NCI-H2171 treated with DMSO at 0.1 percent for 48 hours (cell line): ENCODE measurements at places on chromosomes 12 and 14.

DNA sequence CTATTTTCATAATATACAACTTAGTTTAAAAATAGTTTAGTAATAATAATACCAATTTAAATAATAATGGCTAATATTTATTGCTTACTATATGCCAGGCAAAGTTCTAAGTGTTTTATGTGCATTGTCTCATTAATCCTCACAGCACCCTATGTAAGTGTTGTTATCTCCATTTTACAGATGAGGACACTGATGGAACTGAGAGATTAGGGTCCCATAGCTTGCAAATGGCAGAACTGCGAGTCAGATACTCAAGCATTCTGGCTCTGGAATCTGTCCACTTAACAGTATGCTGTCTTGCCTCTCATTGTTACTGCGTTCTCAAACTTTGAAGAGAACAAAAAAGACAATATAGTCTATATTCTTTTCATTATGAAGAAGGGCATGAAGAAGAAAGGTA is 19.0 kb downstream of the AP5M1 start:
- no peak for DNase-seq

- DNase-seq: no peak
Measured at GRCh38 chr12:6788972-6789924, at the start of gene CD4. CD4 (plus strand) TSS chr12:6789528; CDS start chr12:6800139, 10,611 bp downstream.

DNA sequence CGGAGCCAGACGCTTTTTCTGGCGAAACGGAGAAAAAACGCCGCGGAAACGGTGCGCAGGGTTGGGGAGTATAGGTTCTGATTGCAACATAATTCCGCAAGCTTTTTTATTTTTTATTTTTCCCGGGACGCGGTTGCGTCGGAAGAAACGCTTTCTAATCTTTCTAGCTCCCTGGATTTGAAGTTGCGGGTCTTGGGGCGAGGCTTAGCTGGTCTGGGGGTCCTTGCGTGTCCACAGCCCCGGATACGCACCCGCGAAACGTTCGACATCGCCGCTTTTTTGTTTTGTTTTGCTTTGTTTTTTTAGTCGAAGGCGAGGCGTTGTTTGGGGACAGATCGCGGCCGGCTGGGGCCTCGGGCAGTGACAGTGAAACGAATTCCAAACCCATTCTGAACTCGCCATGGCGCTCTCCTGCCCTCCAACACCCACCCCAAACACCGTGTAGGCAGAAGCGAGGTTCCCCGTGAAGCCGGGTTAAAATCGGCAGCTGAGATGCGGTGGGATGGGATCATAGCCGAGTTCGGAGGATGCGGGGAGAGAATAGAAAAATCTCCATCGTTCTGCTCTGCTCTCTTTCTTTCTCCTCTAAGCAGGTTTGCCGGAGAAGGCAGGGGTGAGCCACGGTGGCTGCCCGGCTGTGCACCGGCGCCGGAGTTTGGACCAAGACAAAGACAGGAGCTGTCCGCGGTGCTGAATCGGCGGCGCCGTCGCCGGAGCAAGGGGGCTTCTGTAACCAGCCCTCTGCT is 8.1 kb upstream of the LHX5 start:
- DNase-seq: no peak

DNA sequence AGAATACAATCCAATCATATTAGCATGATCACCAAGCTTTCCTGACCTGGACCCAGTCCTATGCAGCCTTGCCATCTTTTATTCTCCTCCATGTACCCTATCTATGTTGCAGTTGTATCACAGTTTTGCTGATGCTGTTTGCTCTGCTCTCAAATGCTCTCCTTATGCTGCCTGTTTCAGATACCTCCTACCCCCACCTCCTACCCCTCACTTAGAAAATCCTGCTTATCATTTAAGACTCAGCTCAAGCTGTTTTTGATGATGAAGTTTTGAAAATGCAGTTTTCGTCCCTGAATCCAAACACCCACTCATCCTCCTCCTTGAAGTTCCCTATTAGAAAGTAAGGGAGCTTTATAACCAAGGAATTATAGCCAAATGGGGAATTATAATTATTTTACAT is 457.4 kb upstream of the ATP2B1 start:
- no peak for DNase-seq

DNA sequence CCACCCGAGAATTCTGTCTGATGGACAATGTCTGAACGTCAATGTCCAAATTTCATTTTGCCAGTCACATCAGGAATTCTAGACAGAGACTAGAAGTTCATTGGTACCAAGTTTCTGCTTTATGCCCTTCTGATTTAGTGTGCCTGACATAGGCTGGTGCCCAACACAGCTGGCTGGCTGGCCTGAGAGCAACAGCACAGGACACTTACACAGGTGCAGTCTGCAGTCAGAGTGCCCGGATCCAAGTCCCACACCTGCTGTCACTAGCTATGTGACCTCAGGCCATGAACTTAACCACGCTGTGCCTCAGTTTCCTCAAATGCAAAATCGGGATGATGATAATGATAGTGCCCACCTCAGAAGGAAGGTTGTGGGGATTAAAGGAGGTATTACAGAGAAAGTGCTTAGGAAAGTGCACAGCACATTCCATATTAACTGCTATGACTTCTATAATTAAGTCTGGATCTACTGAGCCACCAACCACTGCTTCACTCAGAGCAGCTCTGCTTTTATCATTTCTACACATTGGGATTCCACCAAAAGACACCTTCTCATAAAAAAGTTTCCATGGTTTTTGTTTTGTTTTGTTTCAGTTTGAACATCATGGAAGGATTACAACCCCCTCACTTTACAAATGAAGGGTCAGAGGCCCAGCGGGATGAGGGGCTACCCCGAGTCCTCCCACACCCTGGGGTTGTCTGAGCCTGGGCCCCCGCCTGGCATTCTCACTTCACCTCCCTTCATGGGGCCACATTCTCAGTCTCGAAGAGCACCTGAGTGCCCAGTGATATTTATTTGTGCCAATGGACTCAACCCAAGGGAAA is 168.8 kb upstream of the BCL2L14 start:
- DNase-seq: no peak

GRCh38 chr12:46065412-46066166 is 75.2 kb upstream of the SCAF11 start:
- no peak for DNase-seq

GRCh38 chr12:94218233-94218632 is 69.9 kb downstream of the PLXNC1 start:
- no peak for DNase-seq

GRCh38 chr12:78271546-78271945 is 440.9 kb downstream of the NAV3 start:
- DNase-seq: no peak

DNA sequence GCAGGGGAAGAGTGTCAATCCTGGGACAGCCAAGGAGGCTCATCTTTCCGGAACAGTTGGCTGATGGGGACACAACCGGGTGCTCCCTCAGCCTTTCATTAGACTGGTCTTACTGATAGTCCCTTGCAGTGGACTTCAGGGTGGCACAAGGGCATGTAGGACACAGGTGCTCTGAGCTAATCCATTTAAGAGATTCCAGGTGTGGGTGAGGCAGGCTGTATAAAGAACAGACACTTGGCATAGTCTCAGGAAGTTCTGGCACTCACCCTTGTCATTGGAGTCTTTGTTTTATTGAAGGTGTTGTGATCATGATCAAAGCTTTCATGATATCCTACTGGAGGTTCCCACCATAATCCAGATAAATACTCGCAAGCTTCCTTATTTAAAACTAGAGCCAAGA is 341.6 kb downstream of the EMP1 start:
- DNase-seq: no peak

DNA sequence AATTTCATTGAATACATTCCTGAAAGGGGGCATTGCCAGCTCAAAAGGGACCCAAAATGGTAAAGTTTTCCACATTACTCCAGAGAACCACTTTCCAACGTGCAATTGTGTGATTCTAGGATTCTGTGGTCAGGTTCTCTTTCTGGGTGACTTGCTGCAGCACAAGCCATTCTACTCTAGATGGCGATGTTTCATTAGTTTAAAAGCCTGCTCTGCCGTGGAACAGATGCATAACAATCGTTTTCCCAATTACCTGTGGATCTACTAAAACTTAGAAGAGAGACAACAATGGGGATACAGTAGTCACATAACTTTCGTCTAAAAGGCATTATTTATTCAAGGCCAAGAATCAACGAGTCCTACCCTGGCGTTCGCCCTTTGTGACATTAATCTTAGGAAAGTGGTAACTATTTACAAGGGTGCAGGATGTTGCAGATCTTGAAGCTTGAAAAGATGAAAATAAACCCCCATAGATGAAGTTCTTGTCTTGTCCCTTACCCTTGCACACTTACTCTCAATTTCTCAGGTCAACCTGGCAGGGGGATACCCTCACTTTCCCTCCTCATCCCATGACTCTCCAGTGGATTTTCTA is 400.9 kb downstream of the SNAPC1 start:
- DNase-seq: peak; percentile 81

GRCh38 chr14:74568911-74569310 is 43.1 kb downstream of the LTBP2 start:
- no peak for DNase-seq

DNA sequence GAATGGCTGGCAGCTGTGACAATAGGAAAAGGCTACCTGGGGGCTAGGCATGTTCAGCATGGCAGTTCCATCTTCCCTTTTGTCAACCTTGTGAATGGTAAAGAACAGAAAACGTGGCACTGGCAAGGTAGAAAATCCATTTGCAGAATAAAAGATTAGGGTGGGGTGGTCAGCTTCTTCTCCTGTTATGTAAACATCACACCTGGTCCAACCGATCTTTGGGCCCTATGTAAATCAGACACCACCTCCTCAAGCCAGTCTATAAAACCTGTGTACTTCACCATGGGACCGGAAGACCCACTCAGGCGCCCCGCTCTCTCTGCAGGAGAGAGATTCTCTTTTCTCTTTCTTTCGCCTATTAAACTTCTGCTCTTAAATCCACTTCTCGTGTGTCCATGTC is 19.6 kb upstream of the TMEM30B start:
- DNase-seq: no peak

DNA sequence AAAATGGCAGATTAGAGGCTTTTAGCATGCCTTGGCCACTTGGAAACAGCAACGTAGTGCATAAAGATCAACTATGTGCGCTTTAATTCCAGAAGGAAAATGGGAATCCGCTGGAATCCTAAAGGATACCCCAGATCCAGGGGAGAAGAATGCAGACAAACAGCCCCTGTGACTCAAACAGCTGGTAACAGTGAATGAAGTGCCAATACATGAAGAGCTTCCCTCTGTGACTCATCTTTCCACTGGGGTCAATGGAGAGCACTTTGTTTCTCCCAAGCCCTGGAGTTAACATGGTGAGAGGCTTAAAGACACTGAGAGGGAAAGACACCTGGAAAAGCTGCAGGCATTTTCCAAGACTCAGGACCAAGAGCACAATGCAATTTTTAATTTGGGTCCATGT is 263.1 kb downstream of the CEP128 start:
- DNase-seq: no peak

- no peak for DNase-seq
Measured at GRCh38 chr12:104549815-104550480, 93.2 kb downstream of the CHST11 start.

DNA sequence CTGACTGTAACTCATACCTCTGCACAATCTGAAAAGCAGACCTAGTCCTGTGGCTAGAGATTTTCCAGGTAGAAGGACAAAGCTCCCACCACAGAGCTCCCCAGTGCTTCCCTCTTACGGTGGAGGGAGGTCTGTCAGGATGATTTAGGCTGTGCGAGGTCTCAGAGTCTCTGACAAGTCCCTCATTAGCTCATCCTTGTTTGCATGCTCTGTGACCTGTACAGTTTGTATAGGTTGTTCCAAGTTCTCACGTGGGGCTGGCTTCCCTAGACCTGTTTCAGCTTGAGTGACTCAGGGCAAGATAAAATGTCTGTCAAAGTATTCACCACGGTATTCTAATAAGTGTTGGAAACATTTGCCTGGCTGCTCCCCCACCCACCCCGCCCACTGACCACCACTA is 34.8 kb downstream of the ASCL1 start:
- no peak for DNase-seq

GRCh38 chr14:75448209-75448608 is 20.4 kb downstream of the JDP2 start:
- no peak for DNase-seq

DNA sequence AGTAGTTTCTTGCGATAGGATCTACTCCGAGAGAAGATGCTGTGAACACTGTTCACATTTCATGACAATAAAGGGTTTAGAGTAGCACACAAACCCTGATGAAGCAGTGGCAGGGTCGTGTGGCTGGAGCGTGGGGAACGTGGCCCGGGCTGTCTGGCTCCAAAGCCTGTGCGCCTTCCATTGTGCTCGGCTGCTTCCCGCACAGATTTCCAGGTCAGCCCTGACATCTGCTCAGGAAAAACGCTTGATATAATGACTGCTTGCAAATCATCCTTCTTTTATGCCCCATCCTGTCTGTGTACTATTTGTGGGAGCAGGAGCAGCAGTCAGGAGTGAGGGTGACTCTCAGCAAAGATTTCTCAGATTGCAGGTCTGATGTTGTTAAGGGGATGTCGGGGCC is 78.6 kb downstream of the EML1 start:
- DNase-seq: no peak

DNA sequence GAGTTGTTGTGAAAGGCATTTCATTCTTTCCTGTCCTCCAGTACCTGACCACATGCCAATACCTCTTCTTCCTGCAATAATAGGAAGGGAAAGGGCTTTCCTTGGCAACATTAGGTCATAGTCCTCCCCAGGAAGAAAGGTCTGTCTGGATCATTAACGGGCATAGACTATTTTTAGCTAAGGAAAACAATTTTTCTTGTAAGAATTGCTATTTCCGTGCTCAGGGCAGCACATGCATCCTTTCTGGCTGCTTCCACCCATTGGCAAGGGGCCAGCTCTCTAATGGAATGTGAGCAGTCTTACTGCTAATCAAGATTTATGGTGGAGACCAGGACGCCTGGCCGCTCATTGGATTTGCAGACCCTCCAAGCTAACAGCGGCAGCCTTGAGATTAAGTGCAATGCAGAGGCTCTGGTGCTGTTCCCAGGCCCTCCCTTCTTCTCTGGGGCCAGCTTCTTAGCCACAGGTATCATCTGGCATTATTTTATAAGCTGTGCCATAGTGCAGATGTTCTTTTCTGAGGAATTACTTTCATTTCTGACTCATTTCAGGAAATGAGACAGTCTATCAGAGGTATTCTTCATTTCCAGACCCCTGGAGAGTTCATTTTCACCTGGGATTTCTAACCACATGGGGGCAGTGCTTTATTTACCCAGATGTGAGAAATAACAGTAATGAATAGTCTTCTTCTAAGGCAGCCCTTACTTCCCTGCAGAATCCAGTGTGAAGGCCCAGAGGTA is 52.9 kb downstream of the ANO6 start:
- no peak for DNase-seq

DNA sequence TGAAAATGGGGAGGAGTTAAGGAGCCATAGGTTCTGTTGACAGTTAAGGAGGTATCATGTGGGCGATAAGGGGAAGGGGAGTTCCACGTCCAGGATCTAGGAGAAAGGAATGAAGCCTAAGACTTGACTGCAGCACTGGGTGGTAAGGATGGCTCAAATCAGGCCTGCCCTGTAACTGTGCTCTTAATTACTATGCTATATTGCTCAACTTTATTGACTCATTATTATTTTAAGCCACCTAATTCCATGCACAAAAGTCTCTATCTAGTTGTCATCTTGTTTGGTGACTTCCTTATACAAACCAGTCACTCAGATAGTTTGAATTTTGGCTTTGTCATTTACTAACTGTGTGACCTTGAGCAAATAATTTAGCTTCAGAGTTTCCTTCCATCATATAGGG is 242.1 kb upstream of the ARHGAP5 start:
- no peak for DNase-seq

- DNase-seq: no peak
Measured at GRCh38 chr12:102317155-102317554, 119.5 kb upstream of the PMCH start.

GRCh38 chr12:119412811-119413794 is 78.6 kb downstream of the CCDC60 start:
- peak; percentile 67 for DNase-seq
